Fibroblast of skin of right biceps (primary cell): ENCODE measurements at places on chromosomes 3 and 15.

DNA sequence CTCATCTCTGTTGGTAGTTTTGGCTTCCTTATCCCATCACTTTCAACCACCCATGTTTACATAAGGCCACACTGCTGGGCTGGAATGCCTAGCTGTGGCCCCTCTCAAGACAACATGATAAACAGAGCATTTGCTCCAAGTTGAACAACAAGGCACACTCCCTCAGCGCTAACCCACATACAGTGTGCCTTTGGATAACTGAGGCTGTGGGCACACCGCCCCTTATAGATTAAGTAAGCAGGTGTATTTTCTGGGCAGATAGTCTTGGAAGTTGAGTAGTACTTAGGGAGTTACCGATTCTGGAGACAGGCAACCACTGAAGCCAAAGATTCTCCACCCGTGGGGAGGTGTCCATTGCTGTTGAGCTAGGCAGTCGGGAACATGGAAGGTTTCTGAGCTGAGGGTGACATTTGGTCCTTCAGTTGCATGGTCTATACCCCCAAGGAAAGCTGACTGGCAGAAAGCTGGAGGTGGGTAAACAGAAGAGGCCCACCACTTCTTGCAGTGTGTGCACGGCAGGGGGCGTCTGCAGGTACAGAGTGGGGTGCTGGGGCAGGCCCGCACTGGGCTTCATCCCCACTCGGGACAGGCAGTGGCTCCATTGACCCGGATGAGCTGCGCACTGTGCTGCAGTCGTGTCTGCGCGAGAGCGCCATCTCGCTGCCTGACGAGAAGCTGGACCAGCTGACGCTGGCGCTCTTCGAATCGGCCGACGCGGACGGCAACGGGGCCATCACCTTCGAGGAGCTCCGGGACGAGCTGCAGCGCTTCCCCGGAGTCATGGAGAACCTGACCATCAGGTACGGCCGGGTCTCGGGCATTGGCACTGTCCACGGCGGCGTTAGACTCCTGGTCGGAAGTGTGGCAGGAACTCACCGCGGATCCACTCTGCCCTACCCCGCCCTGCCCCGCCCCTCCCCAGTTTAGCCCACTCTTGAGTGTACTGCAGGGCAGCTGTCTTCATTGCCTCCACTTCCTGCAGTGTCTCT is 16.8 kb downstream of the NOX5 start:
- DNase-seq: peak; percentile 40

DNA sequence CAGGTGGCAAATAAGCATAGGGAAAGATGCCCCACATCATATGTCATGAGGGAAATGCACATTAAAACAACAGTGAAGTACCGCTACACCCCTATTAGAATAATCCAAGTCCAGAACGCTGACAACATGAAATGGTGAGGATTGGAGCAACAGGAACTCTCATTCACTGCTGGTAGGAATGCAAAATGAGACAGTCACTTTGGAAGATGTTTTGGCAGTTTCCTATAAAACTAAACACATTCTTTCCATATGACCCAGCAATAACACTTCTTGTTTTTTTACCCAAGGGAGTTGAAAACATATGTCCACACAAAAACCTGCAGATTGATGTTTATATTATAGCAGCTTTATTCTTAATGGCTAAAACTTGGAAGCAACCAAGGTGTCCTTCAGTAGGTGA is 116.4 kb upstream of the TOPAZ1 start:
- peak; percentile 11 for DNase-seq

- no peak for DNase-seq
These were observed 3.2 kb downstream of the AKAP13 start for GRCh38 chr15:85383470-85384148.

GRCh38 chr3:29643034-29643425 is 362.2 kb downstream of the RBMS3 start:
- DNase-seq: peak; percentile 36

DNA sequence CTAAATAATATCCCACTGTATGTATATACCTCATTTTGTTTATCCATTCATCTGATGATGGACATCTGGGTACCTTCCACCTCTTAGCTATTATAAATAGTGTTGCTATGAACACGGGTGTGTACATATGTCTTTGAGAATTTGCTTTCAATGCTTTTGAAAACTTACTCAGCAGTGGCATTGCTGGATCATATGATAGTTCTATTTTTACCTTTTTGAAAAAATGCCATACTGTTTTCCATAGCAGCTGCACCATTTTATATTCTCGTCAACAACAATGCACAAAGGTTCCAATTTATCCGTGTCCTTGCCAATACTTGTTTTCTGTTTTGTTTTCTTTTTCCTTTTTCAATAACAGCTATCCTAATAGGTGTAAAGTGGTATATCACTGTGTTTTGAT is 77.1 kb downstream of the PEAK1 start:
- DNase-seq: no peak
